CD4-positive, alpha-beta T cell treated with Interleukin-2 at 100 ng/mL for 4 hours (primary cell): ENCODE measurements at places on chromosomes 3 and 15.

DNA sequence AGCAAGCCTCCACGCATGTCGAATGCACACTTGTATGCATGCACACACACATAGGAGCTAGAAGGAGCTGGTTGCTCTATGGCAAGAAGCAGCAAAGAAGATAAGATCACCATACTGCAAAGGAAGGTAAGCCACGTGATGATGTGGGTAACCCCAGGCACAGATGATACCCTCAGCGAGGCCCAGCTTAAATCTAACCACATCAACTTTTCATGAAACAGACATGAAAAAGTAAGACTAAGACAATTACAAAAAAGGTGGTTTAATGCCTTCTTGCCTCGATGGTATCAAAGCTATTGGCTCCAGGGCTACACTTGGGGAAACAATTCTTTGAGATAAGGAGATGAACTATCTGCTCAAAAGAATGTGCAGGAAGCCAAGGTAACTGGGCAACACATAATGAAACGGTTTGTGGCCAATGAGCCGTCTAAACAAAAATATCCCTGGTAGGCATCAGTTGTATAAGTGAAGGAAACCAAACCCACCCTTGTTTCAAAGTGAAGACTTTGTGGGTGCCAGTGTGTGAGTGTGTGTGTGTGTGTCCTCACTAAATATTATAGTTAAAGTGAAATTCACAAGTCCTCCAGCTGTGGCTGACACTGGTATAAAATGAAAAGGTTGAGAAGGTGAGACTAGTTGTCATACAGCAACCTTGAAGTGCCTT lies 365.7 kb upstream of the ICE2 start:
- DNase-seq = peak; percentile 84

DNA sequence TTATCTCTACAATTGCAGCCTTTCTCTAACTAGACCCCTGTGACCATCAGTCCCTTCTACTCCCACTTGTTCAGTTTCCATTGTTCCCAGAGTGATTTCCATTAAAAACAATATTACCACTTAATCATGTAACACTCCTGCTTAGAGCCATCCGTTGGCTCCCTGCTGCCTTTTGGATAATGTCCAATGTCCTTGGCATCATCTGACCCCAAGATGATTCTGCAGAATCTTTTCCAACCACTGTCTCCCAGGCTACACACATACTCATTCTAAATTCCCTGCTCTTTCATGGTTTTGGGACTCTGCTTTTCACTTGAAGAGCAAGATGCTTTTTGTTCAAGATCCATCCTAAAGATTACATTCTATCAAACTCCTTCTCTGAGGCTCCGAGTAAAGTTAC lies 7.1 kb downstream of the KCNH8 start:
- DNase-seq = no peak

DNA sequence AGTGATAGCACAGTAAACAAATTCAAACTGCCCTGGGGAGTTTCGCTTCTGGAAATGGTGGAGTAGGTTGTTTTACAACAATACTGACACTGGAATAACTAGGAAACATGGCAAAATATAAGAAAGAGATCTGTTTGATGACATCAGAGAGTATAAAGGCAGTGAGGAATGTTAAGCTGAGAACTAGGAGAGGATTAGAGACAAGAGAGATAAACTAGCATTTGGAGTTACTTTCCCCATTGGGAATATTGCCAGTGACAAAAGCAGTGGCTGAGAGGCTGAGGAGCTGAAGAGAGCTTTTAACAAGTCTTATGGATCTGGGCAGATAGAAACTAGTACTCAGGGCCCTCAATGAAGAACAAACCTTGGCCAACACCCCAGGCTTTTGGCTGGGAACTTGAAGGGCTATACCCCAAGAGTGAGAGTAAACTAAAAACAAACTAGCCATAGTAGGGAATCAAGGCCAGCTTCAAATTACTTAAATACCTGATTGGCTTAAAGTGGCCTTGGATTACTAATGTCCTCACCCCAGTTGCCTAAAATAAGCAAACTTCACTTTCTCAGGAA lies 280.4 kb downstream of the KLF13 start:
- no peak for DNase-seq

DNA sequence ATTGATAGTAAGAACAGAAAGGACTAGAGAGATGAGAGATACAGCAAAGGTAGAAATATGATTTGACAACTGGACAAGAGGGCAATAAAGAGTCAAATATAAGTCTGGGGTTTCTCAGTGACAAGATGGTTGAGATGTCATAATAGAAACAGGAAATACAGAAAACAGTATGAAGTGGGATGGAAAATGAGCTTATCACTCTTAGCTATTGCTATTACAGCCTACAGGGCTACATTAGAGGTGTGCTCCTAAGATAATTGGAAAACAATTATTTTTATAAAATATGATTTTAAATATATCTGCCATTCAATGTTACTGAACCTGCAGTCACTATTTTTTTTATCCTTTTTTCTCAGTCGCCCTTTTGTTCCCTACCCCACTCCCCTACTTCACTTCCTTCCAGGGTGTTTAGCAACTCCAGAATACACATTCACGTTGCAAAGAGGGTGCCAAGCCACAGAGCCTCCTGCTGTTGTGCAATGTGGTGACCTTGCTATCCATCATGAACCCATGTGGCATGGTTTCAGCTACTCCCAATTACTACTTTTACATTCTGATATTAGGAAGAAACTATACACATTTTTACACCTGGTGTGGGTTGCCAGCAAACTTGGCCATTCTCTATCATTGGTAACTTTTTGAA lies 6.0 kb downstream of the NRG4 start:
- no peak for DNase-seq

DNA sequence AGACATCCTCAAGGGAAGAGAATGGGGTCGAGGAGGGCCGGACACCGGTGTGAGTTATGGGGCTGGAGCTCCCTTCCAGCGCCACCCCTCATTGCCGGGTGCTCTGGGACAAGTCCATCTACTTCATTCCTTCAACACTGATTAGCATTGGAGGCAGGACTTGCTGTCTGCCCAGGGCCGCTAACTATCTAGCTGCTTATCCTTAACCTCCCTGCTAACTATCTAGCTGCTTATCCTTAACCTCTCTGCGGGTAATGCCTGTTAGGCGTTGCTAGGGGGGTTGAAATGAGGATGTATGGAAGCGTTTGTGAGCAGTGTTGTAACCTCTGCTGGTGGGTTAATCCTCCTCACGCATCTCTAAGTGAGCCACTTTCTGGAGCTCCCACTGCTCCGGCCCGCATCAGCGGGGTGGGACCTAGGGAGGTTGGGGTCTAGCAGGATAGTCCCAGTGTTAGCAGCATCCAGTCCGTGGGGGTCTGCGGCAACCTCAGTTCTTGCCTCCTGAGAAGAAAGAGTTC lies 10.9 kb upstream of the CHAC1 start:
- no peak for DNase-seq

DNA sequence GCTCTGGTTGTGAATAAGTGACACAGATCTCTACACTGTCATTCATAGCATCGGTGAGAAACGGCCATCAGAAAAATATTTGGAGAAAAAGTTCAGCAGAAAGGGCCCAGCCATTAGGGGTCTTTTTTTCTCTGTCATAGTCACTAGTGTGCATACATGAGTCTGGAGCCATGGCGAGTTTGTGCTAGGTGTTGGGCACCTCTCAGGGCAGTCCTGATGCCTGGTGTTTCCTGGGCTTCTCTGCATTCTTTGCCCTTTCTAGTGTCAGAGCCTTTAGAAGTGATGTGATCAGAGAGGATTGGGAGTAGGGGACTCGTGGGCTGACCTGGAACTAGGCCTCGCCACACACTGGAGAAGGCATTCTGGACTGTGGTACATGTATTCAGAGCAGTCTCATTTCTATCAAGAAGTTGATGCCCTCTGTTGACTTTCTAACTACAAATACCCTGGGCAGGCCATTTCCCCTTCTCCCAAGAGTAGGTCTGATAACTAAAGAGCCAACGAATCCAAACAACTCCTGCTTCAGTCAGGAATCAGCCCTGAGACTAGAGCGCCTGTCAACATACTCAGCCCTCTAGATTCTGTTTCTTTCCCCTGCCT lies 1.6 kb downstream of the KY start:
- DNase-seq = no peak

- no peak for DNase-seq
These were observed 56.7 kb upstream of the LMCD1 start for GRCh38 chr3:8444883-8445282.

GRCh38 chr3:113222451-113223086 lies 11.2 kb downstream of the BOC start:
- DNase-seq = no peak

GRCh38 chr3:194446172-194446571 lies 40.6 kb downstream of the ATP13A3 start:
- no peak for DNase-seq

GRCh38 chr3:24401811-24402185 lies 92.9 kb downstream of the THRB start:
- no peak for DNase-seq

DNA sequence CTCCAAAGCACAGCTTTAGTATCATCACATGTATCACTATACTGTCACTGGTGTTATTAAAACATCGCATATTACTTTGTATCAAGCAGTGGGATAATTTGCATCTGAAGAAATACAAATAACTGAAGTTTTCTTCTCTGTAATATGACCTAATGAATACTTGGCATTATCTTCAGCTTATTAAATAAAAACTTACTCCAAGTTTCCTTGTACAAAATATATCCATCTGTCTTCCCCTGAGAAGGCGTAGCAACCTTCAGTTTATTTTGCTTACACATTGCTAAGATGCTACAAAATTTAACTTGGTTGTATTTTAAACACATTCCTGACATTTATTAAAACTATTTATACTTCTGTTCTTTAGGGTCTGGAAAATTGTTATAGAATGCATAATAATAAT lies 13.7 kb downstream of the FGF7 start:
- no peak for DNase-seq

DNA sequence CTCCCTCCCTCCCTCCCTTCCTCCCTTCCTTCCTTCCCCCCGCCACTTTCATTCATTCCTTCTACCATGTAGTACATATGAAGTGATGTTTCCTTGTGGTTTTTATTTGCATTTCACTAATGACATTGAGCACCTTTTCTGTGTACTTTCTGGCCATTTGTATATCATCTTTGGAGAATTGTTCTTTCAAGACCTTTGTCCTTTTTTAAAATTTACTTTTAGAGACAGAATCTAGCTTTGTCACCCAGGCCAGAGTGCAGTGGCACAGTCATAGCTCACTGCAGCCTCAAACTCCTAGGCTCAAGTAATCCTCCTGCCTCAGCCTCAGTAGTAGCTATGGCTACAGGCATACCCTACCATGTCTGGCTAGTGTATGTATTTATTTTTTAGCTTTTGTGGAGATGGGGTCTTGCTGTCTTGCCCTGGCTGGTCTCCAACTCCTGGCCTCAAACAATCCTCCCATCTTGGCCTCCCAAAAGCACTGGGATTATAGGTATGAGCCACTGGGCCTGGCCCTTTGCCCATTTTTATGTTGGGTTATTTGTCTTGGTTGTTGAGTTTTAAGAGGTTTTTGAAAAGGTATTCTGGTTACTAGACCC lies 42.0 kb upstream of the CTDSPL2 start:
- no peak for DNase-seq

DNA sequence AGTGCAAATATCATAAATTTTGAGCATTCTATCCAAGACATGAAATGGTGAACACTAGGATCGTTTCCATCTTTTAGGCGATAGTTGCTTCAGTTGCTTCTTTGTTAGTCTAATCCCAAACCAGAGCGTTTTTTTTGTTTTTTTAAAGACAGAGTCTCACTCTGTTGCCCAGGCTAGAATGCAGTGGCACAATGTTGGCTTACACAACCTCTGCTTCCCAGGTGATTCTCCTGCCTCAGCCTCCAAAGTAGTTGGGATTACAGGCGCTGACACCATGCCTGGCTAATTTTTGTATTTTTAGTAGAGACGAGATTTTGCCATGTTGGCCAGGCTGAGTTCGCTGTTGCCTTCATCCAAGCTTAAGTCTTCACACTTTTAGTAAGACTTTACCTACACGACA lies 265.3 kb downstream of the SHQ1 start:
- DNase-seq = no peak

GRCh38 chr3:36381311-36381956 lies 1.1 kb downstream of the STAC start:
- no peak for DNase-seq

DNA sequence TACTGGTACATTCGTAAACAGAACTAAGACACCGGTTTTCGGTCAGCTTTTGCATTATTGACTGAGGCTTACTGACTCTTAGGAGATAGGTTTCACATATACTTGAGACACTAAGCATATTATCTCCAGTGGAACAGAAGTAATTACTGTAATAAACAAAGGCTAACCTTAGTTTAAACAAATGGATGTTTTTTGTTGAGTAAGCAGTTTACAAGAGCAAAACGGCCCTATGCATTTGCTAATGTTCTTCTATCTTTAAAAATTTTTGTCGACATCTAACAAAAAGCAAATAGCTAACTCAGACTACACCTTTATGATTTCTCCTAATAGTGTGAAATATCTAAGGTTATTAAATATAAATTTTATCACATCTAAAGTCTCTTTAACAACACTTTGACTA lies 664.5 kb downstream of the ROBO1 start:
- no peak for DNase-seq

DNA sequence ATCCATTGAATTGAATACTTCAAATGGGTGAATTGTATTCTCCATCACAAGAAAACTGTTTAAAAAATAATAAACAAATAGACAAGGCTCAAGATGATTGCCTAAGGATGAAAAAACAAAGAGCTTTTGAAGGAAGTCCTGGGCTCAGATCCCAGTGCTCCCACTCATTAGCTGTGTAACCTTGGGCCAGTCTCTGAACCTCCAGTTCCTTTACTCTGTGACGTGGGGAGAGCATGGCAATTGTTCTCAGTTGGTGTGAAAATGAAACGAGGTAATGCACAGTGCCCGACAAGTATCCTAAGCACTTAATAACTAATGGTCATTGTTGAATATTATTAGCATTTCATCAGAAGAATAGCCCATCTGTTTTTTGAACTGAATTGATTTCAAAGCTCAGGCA lies 40.7 kb downstream of the TNIK start:
- no peak for DNase-seq
